ENCODE measurements at places on chromosomes 16 and 17. TPM values are rescaled to one million over a fixed set of nuclear protein-coding genes. Genes with fewer than 3 reads are reported as not detected.

- DNase-seq = no peak
Observed at GRCh38 chr17:11928436-11928835, 68.8 kb downstream of the ZNF18 start.

DNA sequence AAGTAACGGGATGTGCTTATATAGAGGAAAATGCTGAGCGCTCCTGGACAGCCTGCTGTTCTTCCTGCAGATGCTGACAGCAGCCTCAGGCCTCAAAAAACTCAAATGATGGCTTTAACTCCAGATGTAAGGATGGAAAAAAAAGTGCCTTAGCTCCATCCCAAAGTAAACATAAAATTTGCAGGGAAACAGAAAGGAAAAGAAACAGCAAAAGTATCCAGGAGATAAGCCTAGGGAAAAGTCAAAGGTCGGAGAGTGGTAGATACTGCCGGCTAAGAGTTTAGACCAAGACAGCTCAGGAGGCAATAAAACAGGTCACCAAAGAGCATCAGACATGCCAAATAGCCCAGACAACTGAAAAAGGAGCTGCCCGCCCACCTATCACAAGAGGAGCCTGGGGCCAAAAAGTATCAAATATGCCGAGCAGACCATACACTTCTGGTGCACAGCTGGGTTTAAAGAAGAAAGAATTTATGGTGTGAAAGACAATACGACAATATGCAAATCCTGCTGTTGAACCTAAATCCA, 6.9 kb downstream of the KRT31 start:
- DNase-seq = no peak

GRCh38 chr17:31459716-31460115, 68.2 kb downstream of the RAB11FIP4 start:
- DNase-seq = no peak

Gene ABCC6
- not detected for total RNA-seq

DNA sequence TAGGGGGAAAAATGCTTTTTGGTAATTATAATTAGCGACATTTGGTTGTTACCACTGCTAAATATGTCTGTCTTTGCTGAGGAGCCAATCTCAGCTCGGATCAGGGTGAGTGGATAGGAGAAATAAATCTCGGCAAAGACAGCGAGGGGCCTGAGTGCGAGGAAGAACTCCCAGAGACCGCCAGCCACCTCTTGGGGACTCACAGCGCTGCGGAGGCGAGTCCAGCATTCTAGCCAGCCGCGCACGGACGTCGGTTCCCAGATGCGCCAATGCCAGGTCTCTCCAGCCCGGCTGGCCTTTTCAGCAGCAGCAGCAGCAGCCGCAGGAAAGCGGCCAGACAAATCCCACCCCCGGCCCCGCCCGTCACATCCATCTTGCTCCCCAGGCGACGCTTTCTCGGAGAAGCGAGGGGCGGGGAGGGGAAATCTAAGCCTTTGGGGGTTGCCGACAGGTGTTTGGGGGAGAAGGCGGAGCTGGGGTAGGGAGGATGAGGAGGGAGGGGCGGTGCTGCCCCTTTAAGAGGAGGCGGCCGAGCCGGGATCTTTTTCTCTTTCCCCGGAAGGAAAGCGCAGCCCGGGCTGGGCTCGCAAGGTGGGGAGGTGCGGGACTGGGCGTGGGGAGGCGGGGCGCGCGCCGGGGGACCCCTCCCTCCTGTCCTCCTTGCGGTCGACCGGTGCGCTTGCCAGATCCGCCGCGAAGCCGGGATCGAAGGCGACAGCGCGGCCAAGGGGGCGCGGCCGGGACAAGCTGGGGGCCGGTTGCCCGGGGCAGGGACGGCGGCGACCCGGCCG, at the start of gene ITGA3:
Gene ITGA3, plus strand, starts transcription at position 685 of the 791 bp plus-strand sequence. CDS start 330 bp downstream, outside the sequence.
- DNase-seq = peak; percentile 97

Gene ITGAX
- 4.1 TPM for total RNA-seq

GRCh38 chr16:51981725-51982124, 565.2 kb downstream of the TOX3 start:
- no peak for DNase-seq

- DNase-seq = no peak
Observed at GRCh38 chr17:81241648-81242420, 2.7 kb downstream of the NDUFAF8 start.

GRCh38 chr16:65659758-65660157, 537.9 kb upstream of the CDH11 start:
- no peak for DNase-seq

Data from A172 (cell line).